ENCODE measurements at places on chromosomes 5 and 9.

GRCh38 chr9:131651599-131651998 is 88.3 kb downstream of the RAPGEF1 start:
- DNase-seq = no peak

GRCh38 chr5:150627731-150628545 is 12.5 kb upstream of the SYNPO start:
- DNase-seq = no peak

GRCh38 chr9:95772320-95773052 is 103.0 kb upstream of the ERCC6L2 start:
- DNase-seq = no peak

DNA sequence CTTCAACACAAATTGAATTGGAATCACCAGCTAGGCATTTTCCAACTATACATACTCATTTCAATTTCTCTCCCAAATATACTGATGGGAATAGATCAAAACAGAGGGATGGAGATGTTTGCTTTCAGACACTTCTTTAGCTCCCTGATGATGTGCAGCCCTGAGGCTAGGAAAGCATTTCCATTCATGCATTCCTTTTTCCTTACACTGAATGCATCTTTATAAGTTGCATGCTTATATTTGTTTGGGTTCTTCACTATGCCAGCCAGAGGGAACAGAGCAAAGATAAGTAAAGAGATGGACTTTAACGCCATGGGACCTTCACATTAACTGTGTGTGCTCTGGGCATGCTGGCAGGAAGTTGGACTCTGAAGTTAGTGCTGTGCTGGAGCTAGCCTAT is 696.5 kb upstream of the CDH9 start:
- no peak for DNase-seq

DNA sequence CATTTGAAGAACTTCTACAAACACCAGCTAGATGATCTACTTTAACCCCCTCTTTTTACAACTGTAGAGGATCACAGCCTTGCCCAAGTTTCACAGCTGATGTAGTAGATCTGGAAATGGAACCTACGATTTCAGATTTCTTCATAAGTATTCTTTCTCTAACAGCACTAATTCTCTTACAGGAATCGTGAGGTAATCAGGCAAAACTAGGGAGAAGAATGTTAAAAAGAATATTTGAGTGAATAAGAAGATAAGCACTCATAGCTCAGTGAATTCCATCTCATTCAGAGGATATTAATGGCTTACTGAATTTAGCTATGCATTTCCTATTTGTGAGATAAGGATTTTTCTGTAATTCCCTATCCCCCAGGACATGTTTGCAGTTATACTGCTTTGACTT is 42.1 kb downstream of the NADK2 start:
- no peak for DNase-seq

DNA sequence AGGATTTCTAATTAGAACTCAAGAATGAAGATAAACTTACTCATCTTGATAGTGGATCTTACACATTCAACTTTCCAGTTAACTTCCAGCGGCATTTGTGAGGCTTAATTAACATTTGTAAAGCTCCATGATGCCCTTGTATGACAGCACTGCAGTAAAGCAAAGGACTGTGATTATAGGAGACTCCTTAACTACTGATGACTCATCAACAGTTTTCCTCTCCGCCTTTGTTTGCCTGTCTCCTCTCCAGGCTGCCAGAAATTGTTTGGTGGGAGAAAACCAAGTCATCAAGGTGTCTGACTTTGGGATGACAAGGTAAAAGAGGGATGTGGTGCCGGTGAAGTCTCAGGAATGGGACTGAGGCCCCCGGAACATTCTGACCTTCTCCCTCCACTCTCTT is 20.4 kb upstream of the CYFIP2 start:
- DNase-seq = no peak

- no peak for DNase-seq
Measured at GRCh38 chr9:21477466-21477865, 4.6 kb downstream of the IFNE start.

- no peak for DNase-seq
Measured at GRCh38 chr9:28774433-28775235, 1201.4 kb upstream of the C9orf72 start.

- DNase-seq = no peak
Measured at GRCh38 chr5:6583049-6583880, 49.6 kb downstream of the NSUN2 start.

DNA sequence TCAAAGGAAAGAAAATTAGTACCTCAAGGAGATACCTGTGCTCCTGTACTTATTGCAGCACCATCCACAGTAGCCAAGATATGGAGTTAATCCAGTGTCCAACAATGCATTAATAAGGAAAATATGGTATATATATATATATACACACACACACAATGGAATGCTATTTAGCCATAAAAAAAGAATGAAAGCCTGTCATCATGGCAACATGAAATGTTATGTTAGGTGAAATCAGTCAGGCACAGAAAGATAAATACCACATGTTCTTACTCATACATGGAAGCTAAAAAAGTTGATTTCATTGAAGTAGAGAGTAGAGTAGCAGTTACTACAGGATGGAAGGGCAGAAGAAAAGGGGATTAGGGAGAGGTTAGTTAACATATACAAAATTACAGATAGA is 601.5 kb downstream of the ANXA1 start:
- no peak for DNase-seq

GRCh38 chr5:55438998-55439397 is 95.8 kb downstream of the PLPP1 start:
- no peak for DNase-seq

- no peak for DNase-seq
Measured at GRCh38 chr5:73424556-73424977, 24.0 kb downstream of the FOXD1 start.

DNA sequence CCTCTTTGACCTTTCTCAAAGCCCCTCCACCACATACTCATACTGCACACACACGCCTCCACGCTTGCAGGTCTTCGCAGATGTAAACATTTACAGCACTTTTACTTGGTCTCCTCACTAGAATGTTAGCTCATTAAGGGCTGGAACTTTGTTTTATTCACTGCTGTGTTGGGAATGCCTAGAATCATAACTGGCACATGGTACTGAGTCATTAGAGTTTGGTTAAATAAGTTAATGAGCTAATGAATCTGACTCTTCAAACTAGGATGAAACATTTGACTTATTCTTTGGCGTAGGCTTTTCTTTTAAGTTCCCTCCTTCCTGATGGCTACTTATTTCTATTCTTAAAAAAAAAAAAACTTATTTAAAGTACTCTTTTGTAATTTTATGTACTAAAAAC is 28.9 kb downstream of the MAN2A1 start:
- DNase-seq = no peak

DNA sequence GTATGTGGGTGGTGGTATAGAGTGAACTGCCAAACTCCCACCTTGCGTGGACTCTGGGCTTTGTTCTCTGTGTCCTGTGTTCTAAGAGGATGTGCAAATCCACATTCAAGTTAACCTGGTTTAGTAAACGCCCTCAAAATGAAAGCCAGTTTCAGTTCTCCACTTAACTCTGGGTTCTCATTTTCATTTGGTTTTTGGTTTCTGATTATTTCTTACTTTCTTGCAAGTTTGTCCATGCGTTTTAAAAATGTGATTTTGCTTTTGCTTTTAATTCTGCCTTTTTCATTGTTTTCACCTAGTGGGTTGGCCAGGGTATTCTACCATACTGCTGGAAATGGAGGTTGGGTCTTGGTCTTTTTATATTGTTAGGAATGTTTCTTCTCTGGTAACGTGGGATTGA is 38.2 kb downstream of the GALNT10 start:
- DNase-seq = no peak

DNA sequence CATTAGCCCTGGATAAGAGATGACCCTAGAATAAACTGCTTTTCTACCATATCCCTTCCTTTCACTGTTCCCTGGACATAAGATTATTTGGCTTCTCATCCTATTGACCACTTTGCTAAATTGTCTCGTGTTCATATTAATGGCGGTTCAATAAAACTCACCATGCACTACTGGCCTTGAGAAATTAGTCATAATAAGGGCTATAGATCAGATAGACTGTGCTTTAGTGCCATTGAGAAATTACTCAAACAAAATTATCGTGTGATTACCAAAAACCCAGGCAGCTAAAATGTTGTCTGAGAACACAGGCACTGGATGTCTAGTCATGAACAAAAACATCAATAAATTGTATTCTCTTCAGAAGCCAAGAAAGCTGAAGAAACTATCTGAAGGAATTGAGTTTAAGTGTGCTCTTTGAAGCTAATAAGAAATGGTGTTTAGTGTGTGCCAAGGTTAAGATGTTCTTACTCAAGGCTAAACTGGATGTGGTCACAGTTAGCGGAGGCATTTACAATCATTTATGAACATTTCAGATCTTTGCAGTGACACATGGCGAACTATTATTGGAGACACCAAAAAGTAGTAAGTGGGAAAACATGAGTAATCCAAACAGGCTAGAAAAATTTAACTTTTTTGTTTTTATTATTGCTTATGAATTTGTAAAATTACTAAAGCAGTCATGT is 460.4 kb upstream of the RORB start:
- DNase-seq = no peak

GRCh38 chr9:136244122-136244968 is 1.3 kb downstream of the QSOX2 start:
- DNase-seq = no peak

DNA sequence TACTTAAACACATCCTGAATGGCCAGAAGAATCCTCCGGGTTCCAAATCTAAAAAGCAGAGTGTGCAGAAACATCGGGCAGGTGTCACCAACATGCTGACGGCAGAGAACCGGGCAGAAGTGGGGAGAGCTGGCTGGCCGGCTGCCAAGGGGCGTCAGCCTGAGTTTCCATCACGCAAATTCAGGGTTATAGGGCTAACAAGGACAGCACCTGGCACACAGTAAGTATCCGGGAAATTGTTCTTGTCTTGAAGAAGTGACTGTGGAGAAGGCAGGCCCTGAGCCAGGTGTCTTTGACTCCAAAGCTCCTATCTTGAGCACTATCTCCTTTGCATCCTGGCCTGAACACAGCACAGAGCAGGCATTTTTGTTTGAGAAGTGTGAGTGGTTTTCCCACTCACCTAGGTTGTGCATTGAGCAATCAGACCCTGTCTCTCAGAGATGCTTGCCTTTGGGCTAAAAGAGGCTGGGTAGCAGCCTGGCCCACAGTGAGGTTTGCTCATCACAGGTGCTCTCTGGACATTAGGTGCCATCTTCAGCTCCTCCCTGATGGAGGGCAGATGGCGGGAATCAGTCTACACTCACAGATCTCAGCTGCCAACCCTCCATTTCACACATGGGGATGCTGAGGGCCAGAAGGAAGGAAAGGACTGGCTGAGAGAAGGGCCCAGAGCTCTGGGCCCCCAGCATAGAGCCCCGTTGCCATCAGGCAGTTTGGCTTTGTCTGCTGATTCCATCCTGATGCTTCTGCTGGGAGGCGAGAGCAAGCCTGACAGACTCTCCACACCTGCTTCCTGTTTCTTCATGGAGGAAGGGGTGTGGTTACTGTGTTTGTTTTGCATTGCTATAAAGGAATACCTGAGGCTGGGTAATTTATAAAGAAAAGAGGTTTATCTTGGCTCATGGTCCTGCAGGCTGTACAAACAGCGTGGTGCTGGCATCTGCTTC is 52.8 kb downstream of the WHRN start:
- DNase-seq = peak; percentile 24

DNA sequence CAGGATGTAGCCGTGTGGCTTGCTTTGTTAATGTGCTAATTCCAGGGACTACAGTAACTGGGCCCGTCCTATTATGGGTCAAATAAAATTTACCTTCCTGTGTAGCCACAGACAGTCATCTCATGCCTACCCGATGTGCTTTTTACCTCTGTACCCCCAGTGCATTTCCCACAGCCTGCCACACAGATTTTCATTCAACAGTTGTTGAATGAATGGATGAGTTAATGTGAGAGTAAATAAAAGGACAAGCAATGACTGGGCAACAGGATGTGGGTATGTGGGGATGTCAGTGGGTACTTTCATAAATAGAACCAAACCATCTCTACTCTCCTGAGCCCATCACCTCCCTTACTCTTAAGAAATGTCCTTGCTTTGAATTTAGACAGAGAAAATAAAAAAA is 441.2 kb upstream of the ZNF462 start:
- DNase-seq = no peak

GRCh38 chr5:74767579-74767913 is 497 bp downstream of the NSA2 start:
- DNase-seq = no peak

DNA sequence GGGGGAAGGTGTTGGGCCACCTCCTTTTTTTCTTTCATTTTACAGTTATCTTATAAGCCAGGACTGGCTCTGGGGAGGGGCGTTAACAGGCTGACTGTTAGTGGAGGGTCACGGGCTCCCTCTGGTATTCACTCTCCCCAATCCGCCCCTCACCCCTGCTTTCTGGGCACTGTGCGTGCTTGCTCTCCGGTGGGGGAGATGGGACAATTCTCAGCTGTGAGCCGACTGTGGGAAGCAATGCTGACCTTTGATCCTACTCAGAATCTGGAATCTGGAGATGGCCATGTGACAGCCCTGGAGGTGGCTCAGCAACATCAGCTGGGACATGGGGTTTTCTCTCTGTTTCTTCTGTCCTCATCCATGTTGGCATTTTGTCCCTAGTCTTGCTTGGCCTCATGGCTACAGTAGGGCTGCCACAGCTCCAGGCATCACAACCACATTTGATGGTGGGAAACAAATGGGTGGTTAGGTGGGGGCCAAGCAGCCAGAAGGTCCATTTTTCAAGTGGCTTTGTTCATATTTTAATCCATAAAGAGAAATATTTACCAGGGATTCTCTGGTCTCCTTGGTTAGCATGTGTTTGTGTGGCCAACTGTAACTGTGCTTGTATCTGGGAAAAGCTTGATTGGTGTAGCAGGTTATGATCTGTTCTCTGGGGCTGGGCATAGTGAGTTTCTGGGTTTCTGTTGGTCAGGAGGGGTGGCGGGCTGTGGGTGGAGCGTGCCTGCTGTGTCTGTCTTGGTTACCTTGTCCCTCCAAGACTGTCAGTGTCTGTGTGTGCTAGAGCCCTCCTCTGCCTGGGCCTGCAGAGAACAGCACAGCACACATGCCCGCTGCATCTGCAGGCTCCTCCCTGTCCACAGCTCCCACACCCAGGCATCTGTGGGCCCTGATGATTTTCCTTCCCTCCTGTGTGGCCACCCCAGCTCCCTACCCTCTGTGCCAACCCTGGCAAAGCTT is 12.4 kb downstream of the WNK2 start:
- DNase-seq = no peak

GRCh38 chr9:129520082-129520481 is 100.8 kb downstream of the C9orf50 start:
- DNase-seq = no peak

DNA sequence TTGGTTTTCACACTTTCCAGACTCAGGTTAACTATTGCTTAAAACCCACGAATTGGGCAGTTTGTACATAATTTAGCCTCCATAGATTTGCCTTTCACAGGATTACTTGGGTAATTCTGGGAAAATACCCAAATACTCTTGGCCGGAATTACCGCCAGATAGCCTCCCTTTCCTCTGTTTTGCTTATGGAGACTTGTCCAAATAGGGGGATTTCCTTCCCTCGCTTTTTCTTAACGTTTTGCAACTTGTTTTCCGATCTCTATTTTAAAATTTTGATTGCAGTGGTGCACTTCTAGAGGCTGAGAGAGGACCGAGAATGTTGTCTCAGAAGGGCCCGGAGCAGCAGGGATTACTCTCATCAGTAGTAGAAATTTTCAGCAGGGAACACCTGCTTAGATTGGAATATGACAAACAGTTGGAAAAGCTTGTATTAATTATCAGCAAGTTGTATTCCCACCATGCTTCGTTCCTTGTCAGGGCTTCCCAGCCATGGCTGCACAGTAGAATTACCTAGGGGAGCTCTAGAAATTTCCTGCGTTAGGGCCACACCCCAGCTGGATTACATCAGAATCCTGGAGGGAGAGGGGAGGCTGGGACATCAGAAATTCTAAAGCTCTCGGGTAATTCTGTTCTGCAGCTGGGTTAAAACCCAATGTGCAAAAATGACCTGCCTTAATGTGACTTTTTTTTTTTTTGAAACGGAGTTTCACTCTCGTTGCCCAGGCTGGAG is 329.1 kb downstream of the SH3GL2 start:
- no peak for DNase-seq

Data from NCI-H187 (cell line).